ENCODE measurements at places on chromosomes 1 and 21.

DNA sequence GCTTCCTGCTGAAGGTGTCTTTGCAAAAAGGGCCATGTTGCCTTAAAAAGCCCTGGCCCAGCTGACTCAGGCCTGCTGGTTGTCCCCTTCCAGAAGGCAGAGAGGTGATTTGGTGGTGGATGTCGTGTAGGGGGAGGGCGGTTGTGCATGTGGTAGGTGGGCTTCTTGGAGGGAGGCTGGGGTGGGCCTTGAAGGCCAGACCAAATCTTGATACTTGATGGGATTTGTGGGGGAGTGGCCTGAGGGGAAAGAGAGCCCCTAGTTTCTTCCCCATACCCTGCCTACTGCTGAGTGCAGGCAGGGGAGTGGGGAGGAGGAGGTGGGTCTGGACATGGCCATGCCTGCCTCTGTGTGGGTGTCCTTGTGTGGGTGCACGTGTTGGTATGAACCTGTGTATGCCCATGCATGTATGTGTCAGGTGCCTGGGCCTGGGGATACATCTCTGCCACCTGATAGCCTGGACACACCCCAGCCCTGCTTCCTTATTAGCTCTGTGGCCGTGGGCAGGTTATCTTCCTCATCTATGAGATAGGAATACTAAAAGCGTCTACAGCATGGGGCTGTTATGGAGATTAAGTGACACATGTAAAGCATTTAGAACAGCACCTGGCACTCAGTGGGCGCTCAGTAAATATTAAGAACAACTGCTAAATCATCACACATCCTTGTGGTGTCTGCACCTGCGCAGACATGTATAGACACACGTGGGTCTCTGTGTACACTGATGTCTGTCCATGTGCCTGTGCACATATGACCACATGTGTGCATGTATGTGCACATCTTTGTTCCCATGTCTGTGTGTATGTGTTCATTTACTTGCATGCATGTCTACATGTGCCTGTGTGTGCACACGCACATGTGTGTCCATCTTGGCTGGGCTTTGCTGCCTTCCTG is 17.0 kb downstream of the FAM151A start:
- DNase-seq = no peak

GRCh38 chr1:201742955-201743805 is 85.8 kb upstream of the IPO9 start:
- DNase-seq = no peak

DNA sequence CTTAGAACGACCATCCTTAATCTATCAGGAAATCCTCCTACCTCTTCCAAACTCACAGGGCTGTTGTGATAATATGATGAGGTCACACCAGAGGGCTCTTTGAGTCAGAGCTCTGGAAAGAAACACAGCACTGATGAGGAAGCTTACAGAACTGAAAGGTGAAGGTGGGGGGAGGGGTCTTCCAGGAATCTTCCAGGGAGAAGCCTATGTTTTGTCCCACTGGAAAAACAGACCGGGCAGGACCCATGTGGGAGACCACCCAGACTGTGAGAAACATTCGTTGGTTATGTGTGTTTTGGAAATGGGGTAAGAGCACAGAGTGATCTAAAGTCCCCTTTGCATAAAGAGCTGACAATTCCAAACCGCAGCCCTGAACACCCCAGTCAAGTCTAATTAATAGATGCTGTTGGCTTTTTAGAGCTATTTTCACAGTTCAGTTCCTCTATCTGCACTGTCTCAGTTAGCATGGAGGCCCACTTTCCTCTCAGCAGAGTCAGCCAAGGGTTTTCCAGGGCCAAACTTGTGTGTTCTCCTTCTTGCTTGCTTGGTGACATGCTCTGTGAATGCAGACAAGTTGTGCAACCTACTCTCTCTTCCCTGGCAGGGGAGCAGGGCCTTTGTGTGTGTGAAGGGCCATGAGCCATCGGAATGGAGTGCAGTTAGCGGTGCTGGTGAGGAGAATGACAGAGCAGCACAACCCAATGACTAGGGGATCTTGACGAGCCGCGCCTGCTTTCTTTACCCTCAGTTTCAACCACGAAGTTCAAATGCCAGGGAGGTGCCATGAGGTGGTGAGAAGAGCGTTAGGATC is 12.3 kb downstream of the PHLDA3 start:
- DNase-seq = peak; percentile 97

- DNase-seq = no peak
Observed at GRCh38 chr1:224489534-224490365, 55.2 kb upstream of the WDR26 start.

DNA sequence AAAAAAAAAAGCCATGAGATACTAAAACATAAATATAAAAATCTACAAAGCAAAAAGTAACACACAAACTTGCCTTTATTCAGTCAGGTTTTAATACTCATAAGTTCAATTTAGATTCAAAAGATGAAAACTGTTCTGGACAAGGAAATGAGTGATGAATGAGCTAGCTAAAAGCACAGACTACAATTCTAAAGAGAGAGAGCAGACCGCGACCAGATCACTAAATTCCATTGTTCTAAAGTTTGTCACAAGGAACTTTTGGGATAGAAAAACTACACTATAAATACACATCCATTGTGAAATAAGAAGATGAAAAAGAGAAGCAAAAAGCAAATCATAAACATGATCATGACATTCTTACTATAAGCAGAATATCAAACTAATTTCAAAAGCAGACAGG is 1.7 kb downstream of the ODF2L start:
- peak; percentile 53 for DNase-seq

GRCh38 chr1:94411237-94411636 is 7.0 kb upstream of the ABCD3 start:
- DNase-seq = no peak

- DNase-seq = no peak
Observed at GRCh38 chr1:58794585-58794984, 10.7 kb upstream of the JUN start.

GRCh38 chr1:230972855-230973271 is 5.8 kb downstream of the TTC13 start:
- no peak for DNase-seq

- no peak for DNase-seq
Observed at GRCh38 chr21:37273440-37273839, 6.3 kb upstream of the VPS26C start.

DNA sequence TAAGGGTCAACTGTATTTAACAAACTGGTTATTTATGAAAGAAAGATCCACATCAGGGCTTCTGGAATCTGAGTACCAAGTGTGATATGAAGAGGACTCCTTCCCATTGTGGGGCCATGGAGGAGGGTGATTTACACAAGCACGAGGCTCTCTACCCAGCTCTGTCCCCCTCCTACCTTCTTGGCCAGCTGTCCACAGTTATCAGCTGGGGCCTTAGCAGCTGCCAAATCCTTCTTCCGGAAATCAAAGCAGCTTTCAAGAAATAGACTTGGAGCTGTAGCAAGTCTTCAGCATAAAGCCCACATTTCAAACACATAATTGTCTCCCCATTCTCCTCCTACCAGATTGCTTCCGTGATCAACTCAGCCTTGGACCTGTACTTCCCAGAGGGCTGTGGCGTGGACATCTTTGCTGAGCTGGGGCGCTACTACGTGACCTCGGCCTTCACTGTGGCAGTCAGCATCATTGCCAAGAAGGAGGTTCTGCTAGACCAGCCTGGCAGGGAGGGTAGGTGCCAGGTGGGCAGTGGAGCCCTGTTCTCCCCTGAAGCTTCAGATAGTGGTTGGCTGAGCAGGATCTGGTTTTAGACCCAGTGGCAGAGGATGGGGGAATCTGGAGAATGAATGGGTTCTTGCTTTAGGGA is 15.5 kb downstream of the AZIN2 start:
- DNase-seq = no peak

GRCh38 chr1:205317311-205317917 is 4.1 kb downstream of the NUAK2 start:
- peak; percentile 55 for DNase-seq

DNA sequence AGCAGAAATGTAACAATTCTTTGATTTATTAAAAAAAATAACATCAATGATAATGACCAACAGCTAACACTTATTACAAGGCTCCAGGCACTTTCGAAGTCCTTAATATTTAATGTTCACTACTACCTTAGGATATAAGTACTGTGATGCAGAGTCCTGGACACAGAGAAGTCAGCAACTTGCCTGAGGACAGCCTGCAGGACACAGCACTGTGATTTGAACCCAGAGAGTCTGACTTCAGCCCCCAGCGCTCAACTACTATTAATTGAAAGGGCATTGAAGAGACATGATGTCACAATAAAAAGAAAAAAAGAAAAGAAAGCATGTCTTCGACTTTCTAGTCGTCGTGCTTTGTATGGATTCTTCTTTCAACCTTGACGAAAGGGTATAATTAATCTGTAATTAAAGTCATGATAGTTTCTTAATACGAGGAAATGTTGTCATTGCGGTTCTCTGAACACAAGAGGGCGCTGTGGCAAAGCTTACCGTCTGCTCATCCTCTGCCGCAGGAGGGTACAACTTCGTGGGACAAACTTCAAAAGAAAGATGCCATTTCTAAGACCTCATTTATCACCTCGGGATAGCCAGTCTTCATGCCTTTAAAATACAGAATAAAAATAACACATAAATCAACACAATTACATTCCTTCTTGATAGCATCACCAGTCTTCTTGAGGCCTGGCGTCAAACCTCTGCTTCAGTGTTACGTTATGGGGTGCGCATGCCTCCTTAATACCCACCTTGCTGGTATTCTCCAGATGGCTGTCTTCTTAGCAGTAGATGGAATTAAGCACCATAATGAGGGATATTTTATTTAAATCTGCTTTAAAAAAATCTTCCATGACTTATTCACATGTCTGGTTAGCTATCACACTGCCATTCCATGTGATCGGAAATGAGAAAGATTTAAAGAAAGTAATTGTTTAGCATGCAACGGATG is 240.1 kb downstream of the DISC1 start:
- DNase-seq = peak; percentile 77

DNA sequence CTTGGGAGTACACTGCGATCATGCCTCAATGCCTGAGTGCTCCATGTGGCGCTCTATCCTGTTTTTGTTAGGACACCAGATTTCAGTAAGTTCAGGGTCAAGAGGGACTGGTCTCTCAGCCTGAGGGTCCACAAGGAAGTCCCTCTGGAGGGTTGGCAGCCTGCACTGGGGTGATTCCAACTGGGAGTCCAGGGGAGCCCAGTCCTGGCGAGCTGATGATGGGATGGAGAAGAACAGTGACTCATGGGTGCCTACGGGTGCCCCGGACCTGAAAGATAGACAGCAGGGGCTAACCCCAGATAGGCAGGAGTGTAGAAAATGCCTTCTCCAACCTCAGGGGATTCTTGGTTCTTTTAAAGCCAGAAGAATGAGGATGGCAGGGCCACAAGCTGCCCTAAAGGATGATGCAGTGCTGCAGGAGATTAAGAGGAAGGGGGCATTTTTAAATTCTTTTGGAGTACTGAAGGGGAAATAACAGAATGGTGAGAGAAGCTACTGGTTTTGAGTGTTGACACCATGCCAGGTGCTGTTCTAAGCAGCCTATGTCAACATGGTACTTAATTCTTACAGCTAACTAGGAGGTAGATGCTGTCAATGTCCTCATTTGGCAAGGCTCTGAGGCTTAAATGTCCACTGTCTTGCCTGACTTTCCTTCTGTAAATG is 68.4 kb upstream of the TLR5 start:
- DNase-seq = no peak

- no peak for DNase-seq
Observed at GRCh38 chr1:8812081-8812480, 5.4 kb downstream of the RERE start.

- DNase-seq = no peak
Observed at GRCh38 chr1:154408174-154408777, 3.1 kb downstream of the IL6R start.

- no peak for DNase-seq
Observed at GRCh38 chr1:221442056-221442455, 299.8 kb downstream of the DUSP10 start.

DNA sequence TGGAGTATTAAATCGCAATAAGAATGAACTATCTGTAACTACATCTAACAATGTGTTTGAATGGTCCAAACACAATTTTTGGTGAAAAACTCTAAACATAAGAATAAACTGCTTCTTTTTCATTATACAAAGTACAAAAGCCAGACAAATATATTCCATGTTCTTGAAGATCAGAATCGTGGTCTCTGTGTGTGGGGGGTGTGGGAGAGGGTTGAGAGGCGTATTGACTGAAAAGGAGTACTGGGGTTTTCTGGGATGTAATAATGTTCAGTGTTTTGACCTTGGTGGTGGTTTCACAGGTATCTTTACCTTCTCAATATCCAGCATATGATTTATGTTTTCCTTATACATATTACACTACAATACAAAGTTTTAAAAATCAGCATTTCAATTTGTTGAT is 764 bp upstream of the CFH start:
- no peak for DNase-seq

DNA sequence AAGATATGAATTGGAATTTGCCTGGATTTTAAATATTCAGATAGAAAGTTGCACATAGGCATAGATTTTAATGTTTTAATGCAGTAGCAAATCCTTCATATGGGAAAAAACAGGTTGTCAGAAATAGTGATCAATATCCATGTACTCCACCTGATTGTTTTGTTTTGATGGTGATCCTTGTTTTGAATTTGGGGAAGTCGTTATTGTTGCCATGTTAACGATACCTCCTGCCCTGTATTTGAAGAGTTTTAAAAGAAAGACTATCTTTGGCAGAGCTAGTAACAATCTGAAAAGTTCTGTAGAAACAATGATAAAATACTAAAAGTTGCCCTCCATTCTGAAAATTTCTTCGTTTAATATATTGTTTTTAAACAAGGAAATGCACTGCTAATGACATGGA is 1.1 kb downstream of the CEP350 start:
- DNase-seq = no peak

GRCh38 chr1:59967141-59967697 is 40.6 kb upstream of the CYP2J2 start:
- peak; percentile 43 for DNase-seq

DNA sequence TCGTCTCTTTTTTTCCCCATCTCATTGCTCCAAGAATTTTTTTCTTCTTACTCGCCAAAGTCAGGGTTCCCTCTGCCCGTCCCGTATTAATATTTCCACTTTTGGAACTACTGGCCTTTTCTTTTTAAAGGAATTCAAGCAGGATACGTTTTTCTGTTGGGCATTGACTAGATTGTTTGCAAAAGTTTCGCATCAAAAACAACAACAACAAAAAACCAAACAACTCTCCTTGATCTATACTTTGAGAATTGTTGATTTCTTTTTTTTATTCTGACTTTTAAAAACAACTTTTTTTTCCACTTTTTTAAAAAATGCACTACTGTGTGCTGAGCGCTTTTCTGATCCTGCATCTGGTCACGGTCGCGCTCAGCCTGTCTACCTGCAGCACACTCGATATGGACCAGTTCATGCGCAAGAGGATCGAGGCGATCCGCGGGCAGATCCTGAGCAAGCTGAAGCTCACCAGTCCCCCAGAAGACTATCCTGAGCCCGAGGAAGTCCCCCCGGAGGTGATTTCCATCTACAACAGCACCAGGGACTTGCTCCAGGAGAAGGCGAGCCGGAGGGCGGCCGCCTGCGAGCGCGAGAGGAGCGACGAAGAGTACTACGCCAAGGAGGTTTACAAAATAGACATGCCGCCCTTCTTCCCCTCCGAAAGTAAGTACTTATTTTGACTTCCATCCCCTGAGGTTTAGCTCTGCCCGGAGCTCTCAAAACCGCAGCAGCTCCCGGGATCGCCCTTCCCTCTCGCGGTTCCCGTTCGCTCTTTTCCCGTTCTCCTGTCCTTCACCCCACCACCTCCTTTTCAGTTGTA is 1.5 kb downstream of the TGFB2 start:
- no peak for DNase-seq
